ENCODE measurements at places on chromosomes 2 and 18.

GRCh38 chr18:23284629-23285028 is 149.3 kb downstream of the CABLES1 start:
- DNase-seq: no peak

DNA sequence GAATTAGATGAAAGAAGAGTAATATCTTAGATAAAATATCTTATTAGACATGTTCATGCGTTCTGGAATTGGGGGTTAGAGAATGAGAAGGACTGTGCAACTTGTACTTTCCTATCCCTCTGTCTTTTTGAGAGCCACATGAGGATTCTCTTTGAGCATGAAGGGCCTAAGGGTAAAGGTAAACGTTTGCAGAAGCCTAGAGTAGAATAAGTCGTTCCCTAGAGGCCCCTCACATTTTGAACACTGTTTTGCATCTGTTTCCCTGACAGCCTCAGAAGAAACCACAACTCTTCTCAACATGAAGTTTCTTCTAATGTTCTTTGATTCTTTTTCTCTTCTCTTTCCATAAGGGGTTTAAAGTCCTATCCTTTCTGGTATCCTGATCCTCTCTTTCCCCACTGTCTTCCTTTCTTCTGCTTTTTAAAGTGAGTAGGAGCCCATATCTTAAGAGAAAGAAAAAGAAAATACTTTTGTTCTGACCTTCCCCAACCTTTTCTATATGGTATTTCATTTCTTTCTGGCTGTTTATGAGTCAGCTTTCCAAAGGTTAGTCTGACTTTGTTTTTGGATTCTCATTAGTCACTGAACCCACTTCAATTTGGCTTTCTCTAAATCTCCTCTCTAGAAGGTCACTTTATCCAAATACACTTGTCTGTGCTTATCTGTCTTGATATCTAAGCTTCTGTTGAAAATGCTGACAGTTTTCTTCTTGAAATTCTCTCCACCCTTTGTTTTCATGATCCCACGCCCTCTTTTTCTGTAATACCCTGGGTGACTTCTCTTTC is 34.8 kb downstream of the PPP1R1C start:
- no peak for DNase-seq

- peak; percentile 13 for DNase-seq
Measured at GRCh38 chr2:112920923-112921532, 10.1 kb downstream of the IL37 start.

DNA sequence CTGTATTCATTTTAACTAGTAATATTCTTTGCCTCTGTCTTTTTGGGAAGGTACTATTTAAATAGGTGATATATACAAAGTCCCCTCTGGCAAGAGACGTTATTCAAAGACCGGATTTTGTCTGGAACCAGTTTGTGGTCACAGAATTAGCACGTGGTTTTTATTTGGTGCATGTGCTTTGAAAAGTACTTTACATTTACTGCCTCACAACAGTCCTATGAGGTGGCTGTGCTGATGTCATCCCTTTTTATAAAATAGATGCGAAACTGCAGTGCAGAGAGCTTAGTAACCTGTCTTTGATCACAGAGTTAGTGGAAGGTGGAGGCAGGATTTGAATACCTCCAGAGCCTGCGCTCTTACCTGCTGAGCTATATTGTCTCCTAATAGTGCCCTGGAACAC is 4.0 kb downstream of the LPIN1 start:
- DNase-seq: no peak

- no peak for DNase-seq
Measured at GRCh38 chr2:12232876-12233275, 483.9 kb upstream of the TRIB2 start.

GRCh38 chr2:104870100-104870975 is 16.4 kb downstream of the POU3F3 start:
- DNase-seq: no peak
